ENCODE measurements at places on chromosomes 6 and 20. TPM values are rescaled to one million over a fixed set of nuclear protein-coding genes. Genes with fewer than 3 reads are reported as not detected.

MCHR2 gene
- total RNA-seq: not detected

HLA-DRB1 gene
- total RNA-seq: 36.5 TPM

C6orf163 gene
- 1.9 TPM for total RNA-seq

IL20RA gene
- 64.4 TPM for total RNA-seq

GRM1 gene
- total RNA-seq: not detected

MLN gene
- not detected for total RNA-seq

EZR gene
- total RNA-seq: 394 TPM

PPP1R14C gene
- 104 TPM for total RNA-seq

HSP90AB1 gene
- 670 TPM for total RNA-seq

FAM217A gene
- not detected for total RNA-seq

PAX1 gene
- total RNA-seq: 0.08 TPM

SEL1L2 gene
- not detected for total RNA-seq

PROKR2 gene
- total RNA-seq: not detected

CASS4 gene
- total RNA-seq: 0.42 TPM

FBXO30 gene
- 5.6 TPM for total RNA-seq

SPATA2 gene
- total RNA-seq: 8.7 TPM

CYP21A2 gene
- total RNA-seq: not detected

PNRC1 gene
- 292 TPM for total RNA-seq

MUC22 gene
- total RNA-seq: not detected

DZANK1 gene
- total RNA-seq: 4.5 TPM

LST1 gene
- total RNA-seq: 72.9 TPM

Measured in suprapubic skin (tissue), 4 donors.